ENCODE measurements at places on chromosomes 5 and 9.

DNA sequence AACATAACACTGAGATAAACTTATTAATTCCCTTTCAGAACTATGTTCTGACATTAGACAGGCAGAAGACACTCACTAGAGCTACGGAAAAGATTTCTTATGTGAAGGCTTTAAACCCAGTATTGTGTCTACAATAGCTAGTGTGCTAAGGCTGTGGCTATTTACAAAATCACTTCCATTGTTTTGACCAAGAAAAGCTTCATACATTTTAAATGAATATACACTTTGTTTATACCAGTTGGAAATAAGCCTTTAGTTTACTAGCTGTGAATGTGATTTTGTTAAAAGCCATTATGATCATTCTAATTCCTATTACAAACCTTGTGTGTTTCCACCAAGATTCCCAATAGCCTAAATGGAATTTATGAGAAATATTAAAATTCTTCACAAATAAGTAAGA, 83.0 kb downstream of the AGTPBP1 start:
- DNase-seq: no peak

- no peak for DNase-seq
These were observed 59.7 kb downstream of the STRBP start for GRCh38 chr9:123208626-123209174.

DNA sequence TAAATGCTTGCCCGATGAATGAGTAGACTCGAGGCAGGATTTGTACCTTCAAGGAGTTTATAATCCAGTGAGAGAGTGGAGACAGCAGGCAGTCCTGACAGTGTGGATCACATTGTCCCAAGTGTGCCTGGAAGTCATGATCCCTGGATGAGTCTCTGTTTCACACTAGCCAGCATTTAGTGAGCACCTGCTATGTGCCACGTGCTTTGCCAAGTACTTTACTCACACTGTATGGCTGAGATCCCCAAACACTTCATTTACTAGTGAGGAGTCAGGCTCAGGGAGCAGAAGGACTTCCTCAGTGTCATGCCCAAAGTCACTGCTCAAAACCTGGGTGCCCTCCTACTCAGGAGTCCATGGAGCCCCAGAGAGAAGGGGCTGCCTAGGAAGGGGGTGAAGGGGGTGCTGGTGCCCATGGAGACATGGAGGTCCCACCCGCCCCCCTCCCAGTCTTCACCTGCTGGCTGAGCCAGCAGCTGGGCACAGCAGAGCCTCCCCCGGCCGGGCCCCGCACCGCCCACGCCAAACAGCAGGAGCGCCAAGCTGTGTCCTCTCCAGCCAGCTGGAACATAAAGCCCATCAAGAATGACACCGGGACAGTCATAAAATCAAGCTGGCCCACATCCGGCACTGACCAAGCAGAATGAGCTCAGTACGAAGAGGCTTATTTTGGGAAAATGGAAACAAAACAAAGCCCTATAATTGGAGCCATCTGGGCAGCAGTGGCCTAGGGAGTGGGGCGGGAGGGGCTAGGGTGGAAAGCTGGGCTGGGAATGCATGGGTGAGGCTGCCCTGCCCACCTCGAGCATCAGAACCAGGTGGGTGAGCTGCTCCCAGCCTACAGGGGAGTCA, 10.6 kb downstream of the LAMC3 start:
- no peak for DNase-seq

GRCh38 chr5:15585841-15586591, 86.0 kb downstream of the FBXL7 start:
- DNase-seq: no peak

- no peak for DNase-seq
These were observed 75.0 kb upstream of the XPA start for GRCh38 chr9:97772145-97772544.

DNA sequence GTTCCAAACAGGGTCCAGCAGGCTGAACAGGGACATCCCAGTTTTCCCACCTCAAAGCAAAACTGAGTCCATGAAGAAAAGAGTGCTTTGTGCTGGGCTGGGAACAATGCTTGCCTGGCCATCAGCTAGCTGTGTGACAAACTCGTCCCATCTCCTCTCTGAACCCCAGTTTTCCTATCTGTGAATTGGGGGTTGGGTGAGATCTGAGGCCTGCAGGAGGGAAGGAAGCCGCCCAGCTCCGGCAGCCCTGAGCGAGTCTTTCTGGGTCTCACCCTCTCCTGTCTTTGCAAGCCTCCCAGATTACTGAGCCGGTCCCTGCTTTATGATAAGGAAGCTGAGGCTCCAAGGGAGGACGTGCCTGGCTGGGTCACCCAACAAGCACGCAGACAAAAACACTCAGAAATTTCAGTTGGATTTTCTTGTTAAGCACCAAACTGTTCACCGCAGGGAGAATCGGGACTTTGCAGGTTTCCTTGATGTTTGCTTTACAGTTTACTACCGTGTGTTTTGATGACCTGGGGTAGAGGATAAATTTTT, 82.6 kb upstream of the LMX1B start:
- no peak for DNase-seq

GRCh38 chr5:122398016-122398415, 86.0 kb downstream of the SNCAIP start:
- no peak for DNase-seq

DNA sequence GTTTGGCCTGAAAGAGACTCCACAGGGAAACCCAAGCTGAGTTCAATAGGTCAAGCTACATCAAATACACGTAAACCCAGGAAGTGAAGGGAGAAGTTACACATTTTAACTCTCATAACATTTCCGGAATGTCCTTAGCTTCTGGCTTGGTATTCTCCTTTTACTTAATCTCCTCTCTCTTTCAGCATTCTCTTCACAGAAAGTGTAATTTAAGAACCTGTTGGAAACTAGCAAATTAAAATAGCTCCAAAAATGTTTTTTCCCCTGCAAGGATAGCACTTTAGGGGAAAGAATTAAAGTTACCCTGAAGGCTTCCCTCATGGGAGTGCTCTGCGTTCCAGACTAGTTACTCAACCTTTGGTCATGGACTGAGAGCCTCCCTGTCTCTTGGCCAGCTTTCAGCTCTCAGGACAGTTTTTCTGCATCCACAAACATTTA, 292.7 kb upstream of the TARS1 start:
- DNase-seq: no peak

- no peak for DNase-seq
These were observed 148.6 kb upstream of the PHYKPL start for GRCh38 chr5:178381206-178381605.

DNA sequence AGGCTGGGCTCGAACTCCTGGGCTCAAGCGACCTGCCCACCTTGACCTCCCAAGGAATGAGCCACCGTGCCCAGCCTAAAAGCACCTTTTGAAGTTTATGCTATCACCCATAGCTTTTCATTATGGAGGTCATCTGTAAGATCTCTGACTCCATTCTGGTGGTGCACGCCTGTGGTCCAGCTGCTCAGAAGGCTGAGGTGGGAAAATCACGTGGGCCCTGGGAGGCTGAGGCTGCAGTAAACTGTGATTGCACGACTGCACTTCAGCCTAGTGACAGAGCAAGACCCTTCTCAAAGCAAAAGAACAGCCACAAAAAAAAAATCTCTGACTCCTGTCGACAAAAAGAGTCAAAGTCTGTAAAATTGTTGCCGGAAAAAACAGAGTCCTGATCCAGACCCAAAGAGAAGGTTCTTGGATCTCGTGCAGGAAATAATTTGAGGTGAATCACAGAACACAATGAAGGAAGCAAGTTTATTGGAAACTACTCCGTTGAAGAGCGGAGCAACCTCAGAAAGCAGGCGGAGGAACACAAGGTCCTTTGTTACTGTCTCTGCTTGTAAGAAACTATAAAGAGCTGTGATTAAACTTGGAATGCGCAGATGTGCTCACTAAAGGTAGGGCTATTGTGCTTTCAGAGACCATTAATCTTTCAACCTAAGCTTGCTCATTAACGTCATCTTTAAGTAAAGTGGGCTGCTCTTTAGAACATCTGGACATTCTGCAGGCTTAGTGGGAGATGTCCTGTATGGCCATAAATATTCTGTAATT, 2.0 kb upstream of the HAUS6 start:
- DNase-seq: no peak

DNA sequence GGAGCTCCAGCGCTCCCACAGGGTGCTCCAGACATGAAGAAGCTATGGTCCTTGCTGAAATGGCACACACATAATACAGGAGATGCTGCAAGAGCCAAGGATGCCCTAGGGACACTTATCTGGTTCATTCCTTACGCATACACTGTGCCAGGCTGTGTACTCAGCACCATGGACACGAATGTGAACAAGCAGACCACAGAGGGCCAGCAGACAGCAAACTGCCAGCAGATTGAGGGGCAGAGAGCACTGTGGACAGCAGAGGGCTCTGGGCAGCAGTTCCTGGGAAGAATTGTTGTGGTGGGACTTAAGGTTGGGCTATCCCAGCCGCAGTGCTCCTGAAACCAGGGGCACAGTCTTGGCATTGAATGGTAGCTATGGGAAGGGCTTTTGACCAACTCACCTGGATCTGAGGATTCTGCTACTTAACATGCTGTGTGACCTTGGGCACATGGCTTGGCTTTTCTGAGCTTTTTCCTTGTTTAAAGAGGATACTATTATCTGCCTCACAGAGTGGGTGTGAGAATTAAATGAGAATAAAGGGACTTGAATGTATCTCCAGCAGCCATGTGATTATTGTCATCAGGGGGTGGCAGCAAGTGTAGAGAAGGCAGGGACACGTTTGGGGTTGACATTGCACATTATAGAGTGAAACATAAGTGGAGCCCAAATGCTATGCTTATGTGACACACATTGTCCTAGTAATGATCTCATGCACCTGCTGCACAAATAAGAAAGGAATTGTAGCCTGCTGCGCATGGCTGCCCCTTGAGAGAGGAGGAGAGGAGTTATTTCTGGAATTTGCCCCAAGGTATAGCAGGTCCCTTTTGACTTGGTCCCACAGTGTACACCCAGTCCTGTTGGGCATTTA, 30.1 kb downstream of the PPARGC1B start:
- no peak for DNase-seq

GRCh38 chr5:149635394-149635793, 54.1 kb downstream of the ARHGEF37 start:
- DNase-seq: no peak

DNA sequence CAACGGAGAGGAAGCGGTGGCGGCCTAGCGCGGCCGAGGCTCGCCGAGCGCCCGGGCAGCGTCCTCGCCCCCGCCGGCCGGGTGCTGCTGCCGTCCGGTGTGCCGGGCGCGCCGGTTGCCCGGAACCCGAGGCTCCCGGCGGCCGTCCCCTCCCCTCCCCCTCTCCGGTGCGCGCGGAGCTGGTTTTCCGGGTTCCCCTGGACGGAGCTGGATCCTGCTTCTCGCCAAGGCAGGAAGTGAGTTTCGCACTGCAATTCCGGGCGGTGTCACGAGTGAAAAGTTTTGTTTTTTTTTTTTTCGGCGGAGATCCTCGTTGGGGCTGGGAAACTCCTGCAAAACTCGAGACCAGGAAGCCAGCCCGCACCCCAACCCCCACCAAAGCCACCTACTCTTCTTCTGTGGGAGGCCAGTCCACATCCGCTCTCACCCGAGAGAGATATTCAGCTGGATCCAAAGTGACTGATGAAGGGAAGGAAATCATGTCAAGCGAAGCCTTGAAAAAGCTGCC, at the start of gene ERBIN:
Gene ERBIN (plus strand): TSS at position 300 of the 508 bp plus-strand sequence. CDS start 66,144 bp downstream, outside the sequence.
- peak; percentile 51 for DNase-seq

GRCh38 chr9:129938291-129938979, 103.2 kb downstream of the USP20 start:
- no peak for DNase-seq

DNA sequence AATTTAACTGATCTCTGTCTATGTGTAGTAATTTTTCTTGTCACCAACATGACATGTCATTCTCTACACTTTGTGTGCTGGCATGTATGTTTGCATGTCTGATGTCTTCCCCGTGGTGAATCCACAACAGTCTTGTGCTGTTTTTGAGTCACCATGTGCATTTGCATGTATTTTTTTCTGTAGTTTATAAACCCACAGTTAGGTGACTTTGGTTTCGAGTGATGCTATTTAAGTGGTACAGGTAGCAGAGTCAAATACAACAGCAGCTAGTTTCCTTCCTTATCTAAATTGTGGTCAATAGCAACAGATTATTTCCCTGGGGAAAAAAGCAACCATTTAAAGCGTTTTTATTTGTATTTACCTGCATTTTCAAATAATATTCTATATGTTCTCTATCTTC, 89.9 kb upstream of the FSD1L start:
- DNase-seq: no peak

GRCh38 chr9:135513351-135513846, 7.8 kb upstream of the LCN1 start:
- DNase-seq: no peak

DNA sequence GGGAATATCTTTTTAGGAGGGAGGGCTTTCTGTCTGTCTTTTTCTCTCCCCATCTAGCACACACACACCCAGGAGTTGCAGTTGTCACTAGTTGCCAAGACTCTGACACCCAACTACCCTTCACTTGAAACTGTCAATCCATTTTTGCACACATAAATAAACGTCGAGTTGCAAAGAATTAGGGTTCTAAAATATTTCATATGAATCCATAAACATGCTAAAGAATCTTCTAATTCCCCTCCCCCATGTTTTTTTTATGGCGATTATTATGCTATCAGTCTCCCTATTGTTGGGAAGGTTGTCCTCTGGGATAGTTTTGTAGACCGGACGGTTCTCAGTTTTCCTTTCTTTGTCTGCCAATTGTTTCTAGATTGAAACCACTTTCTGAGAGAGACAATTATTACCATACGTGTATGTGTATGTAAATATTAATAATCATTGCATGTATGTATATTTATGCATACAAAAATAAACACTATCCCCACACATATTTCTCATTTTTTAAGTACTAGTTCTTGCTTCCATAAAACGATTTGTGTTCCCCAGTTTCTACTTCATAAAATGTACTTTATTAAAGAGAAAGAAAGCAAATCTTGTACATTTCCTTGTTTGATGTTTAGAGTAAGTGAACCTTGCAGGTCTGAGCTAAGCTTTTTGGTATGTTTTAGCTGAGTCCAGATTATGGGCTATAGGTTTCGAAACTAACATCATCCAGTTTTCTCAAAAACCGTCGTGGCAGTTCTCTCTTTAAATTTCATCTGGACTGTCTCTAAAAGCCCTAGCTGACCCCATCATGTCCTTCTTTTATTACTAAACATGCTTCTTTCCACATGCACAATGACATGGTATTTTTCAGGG, 165.0 kb upstream of the MPDZ start:
- DNase-seq: no peak

- no peak for DNase-seq
These were observed 711 bp upstream of the SUB1 start for GRCh38 chr5:32584646-32585045.

- DNase-seq: no peak
These were observed 90.0 kb downstream of the ANKRD33B start for GRCh38 chr5:10653751-10654400.

DNA sequence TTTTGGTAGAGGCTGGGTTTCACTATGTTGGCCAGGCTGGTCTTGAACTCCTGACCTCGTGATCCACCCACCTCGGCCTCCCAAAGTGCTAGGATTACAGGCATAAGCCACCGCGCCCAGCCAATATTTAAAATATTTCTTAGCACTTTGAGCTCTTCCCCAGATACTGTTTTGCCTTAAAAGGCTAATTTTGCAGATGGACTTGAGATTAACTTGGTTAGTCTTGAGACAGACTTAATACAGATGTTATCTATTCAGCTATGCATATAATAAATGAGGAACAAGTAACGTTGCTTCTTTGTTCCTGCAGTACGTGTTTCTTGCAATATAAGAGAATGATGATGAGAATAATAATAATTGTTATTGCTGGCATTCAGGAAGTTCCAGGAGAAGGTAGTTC, 56.3 kb downstream of the PCSK5 start:
- no peak for DNase-seq

Measured in activated naive CD4-positive, alpha-beta T cell (primary cell).